Psoas muscle (tissue), 8 donors: ENCODE measurements at places on chromosomes 13 and 19. TPM values are rescaled to one million over a fixed set of nuclear protein-coding genes. Genes with fewer than 3 reads are reported as not detected.

GRCh38 chr19:16385821-16386220, 61.2 kb downstream of the KLF2 start:
- peak; percentile 30 for DNase-seq

DNA sequence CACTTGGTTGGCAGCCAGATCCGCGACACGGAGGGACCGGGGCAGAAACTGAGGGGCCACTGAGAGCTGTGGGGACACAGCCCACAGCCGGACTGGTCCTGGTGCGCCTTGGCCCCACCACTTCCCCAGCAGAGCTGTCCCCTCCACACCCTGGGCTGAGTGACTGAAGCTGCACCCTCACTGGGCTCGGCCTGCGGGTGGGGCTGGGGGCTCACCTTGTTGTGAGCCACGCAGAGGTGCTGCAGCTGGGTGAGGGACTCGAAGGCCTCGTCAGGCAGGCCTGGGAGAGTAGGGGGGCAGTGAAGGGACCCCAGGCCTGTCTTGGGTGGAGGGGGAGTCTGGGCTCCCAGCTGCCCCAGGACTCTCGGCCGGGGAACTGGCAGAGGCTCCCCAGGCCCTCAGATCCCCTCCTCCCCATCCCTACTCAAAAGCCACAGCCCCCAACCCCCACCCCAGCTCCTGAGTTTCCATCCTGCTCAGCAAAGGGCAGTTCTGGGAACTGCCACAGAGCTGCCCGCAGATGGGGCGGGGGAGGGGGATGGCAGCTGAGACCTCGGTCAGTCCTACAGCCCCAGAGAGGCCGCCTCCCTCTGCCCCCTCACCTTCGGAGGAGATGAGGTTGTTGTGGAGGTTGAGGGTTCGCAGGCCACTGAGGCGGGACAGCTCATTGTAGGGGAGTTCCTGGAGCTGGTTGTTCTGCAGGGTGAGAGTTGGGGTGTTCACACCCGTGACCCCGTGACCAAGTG, 2.3 kb downstream of the PODNL1 start:
- DNase-seq: no peak

- DNase-seq: no peak
These were observed 999.1 kb upstream of the ATXN8OS start for GRCh38 chr13:69108486-69108885.

DNA sequence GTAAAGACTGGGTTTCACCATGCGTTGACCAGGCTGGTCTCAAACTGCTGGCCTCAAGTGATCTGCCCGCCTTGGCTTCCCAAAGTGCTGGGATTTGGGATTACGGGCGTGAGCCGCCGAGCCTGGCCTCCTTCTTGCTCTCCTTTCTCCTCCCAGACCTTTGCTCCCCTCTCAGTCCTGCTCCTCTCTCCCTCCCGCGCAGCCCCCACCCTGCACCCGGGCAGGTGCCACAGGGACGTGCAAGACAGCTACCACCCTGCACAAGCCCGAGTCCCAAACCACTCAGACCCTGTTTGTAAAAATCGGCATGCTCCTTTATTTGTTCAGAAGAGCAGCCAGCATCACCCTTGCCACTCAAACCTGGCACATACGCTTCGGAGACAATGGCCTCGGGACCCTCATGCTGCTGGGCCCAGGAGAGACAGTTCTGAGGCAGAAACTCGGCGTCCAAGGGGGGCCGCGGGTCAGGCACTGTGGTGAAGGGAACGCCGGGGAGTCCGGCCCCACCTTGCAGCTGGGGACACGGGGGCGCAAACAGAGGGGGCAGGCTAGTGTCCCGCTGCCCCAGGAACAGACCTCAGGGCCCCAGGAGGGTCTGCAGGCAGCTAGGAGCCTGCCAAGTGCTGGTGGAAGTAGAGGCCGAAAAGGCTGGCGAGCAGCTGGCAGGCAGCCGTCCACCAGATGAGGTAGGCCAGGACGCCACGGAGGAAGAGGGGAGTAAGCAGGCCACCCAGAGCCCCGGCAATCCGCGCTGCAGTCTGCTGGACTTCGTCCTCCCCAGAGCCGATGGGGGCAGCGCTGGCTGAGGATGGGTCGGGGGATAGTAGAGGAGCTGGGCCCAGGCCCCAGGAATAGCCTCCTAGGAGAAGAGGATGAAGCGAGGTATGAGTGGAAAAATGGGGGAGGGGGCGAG, 18.7 kb downstream of the TMEM161A start:
- DNase-seq: no peak

DNA sequence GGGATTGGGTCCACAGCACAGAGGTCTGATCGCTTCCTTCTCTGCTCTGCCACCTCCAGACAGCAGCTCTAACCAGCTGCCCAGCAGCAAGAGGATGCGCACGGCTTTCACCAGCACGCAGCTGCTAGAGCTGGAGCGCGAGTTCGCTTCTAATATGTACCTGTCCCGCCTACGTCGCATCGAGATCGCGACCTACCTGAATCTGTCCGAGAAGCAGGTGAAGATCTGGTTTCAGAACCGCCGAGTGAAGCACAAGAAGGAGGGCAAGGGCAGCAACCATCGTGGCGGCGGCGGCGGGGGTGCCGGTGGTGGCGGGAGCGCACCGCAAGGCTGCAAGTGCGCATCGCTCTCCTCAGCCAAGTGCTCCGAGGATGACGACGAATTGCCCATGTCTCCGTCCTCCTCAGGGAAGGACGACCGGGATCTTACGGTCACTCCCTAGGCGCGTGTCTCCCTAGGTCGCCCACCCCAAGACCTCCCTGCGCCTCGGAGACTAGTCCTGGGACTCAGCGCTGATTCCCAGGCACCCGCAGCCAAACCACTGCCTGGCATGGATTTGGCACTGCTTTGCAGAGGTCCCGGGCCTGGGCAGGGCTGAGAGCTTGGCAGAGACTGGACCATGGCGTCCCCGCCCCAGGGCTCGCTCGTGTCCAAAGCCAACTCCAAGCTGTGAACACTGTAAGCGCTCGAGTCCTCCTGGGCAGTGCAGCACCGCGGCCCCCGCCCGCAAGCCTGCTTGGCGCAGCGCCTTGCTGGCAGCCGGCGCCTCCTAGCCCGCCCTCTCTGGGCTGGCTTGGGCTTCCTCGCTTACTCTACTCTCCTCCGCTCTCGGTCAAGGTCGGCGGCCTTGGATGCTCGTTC, 1.5 kb downstream of the GSX1 start:
- no peak for DNase-seq

GRCh38 chr19:42306646-42307045, 4.2 kb upstream of the PAFAH1B3 start:
- no peak for DNase-seq

DNA sequence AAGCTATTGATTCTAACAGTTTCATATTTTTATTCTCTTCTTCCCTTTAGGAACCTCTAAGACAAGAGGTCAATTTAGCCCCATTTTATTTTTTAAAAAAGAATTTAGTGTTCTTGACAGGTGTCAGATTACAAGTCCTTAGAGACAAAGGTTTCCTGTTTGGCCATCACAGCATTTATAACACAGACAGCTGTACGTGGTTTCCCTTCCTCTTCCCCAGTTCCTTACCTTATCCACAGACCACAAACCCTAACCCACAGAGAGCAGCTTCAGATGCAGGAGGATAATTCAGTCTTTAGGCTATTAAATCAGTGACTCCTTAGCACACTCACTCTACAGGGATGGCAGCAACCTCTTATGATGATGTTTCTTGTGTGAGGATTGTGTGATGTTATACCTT, 1210.1 kb downstream of the DIAPH3 start:
- DNase-seq: no peak

GRCh38 chr19:36246006-36246481, 31.1 kb downstream of the ZNF146 start:
- DNase-seq: no peak

DNA sequence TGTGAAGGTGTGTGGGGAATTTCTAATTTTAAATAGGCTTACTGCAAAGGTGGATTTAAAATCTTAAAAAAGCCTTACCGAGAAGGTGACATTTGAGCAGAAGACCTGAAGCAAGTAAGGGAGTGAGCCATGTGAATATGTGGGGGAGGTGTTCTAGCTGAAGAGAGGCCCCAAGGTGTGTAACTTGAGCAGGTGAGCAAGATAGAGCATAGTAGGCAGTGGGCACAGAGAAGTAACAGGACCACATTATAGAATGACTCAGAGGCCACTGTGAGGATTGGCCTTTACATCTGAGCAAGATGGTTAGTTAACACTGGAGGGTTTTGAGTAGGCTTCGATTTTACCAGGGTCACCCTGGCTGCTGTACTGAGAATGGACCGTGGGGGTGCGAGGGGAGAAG, 22.6 kb downstream of the TM9SF2 start:
- no peak for DNase-seq

- no peak for DNase-seq
These were observed 226.3 kb downstream of the SLC7A1 start for GRCh38 chr13:29369060-29369743.

- no peak for DNase-seq
These were observed 187.2 kb upstream of the SOX1 start for GRCh38 chr13:111879719-111880118.

DNA sequence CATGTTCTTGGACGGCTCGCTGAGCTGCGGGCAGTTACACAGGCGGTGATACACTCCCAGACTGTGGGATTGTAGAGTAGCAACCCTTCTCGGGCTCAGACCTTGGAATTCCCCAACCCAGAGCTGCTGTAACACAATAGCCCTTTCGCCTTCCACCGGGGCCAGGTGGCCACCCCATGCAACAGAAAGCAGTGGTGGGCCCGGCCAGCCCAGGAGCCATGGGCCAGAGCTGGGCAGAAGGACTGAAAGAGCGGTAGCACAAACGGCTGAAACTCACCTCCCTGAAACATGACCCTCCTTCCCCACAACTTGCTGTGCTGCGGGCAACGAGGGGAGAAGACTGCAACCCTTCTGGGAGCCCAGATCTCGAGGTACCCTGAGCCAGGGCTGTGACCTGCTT, 429.0 kb downstream of the SLITRK1 start:
- DNase-seq: no peak

GRCh38 chr19:10566658-10567410, 1.0 kb upstream of the KRI1 start:
- DNase-seq: peak; percentile 63

DNA sequence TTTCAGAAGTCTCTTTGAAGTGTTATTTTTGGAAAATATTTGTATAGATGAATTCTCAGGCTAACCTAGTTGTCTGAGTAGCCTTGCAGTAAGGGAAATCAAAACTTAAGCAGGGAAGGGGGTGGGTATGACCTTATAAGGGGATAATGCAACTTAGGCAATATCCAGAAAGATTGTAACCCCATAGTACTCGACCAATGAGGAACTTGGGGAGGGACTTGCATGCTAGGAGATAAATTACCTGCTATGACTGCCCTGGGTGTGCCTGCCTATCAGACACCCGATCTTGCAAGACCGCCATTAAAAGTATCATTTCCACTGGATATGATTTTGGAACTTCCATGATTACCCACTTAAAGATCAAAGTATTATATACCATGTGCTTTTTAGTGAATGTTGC, 23.0 kb upstream of the RFXAP start:
- DNase-seq: no peak

GRCh38 chr19:47686679-47687450, 26.4 kb upstream of the EHD2 start:
- no peak for DNase-seq

- peak; percentile 79 for DNase-seq
These were observed 54.4 kb downstream of the COL4A2 start for GRCh38 chr13:110361365-110361911.

GRCh38 chr19:43997631-43998290, 5.0 kb upstream of the ZNF230 start:
- DNase-seq: no peak

DNA sequence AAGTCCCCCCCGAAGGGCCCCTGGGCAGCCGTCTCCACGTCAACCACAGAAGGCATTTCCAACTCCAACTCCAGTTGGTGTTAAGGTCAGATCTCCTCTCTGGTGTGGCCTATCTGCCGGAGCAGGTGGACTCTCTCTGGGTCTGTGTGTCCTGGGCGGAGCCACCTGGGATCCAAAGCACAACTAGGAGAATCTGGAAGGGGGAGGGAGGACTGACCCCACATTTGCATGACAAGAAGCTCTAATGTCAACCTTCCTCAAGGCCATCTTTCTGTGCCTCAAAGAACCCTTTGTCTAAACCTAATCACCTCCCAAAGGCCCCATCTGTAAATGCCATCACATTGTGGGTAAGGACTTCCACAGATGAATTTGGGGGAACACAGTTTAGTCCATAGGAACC, 381.5 kb downstream of the UQCRFS1 start:
- DNase-seq: no peak

GRCh38 chr19:56866538-56866937, 26.0 kb upstream of the PEG3 start:
- DNase-seq: no peak

DNA sequence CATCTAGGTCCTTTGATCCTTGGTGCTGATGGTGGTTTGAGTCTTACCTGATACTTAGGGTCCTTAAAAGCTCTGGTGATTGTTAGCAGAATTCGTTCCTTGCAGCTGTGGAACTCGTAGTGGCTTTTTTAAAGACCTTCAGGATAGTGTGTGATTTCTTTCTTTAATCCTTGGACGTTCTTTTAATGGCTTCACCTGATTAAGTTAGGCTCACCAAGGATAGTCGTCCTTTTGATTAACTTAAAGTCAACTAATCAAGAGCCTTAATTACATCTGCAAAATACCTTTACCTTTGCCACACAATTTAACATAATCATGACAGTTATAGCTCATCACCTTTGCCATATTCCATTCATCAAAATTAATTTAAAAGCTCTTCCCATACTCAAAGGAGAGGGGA, 1807.7 kb downstream of the OLFM4 start:
- DNase-seq: no peak

- no peak for DNase-seq
These were observed 61.2 kb downstream of the ZAR1L start for GRCh38 chr13:32253911-32254399.

GRCh38 chr19:6861683-6862286, 25.6 kb upstream of the ADGRE1 start:
- DNase-seq: no peak

- DNase-seq: peak; percentile 8
These were observed 8.8 kb upstream of the KRTDAP start for GRCh38 chr19:35498984-35499527.

Gene NMRK2
- total RNA-seq: 755 TPM

Gene PRR12
- total RNA-seq: 7.1 TPM

Gene TNNI3
- 16.2 TPM for total RNA-seq

Gene OR7D2
- total RNA-seq: not detected

Gene CFAP97D2
- not detected for total RNA-seq

Gene GPC6
- 0.57 TPM for total RNA-seq

Gene CPAMD8
- total RNA-seq: 7.9 TPM

Gene ARHGEF1
- 22.2 TPM for total RNA-seq

Gene RASGRP4
- 0.89 TPM for total RNA-seq

Gene ZNF813
- total RNA-seq: 0.78 TPM

Gene ADM5
- total RNA-seq: 1.1 TPM
